ENCODE measurements at places on chromosomes 3 and 15. TPM values are rescaled to one million over a fixed set of nuclear protein-coding genes. Genes with fewer than 3 reads are reported as not detected.

C2CD4A gene
- polyA plus RNA-seq, result 0.04 TPM

ILDR1 gene
- polyA plus RNA-seq, result 0.56 TPM

TTC21A gene
- 18.6 TPM for polyA plus RNA-seq

SELENOS gene
- 41.1 TPM for polyA plus RNA-seq

NLGN1 gene
- 0.03 TPM for polyA plus RNA-seq

REC114 gene
- not detected for polyA plus RNA-seq

PPP1R14D gene
- polyA plus RNA-seq, result 0.30 TPM

ZNF385D gene
- 0.07 TPM for polyA plus RNA-seq

ARGFX gene
- polyA plus RNA-seq, result not detected

CCDC54 gene
- polyA plus RNA-seq, result not detected

ADGRG7 gene
- polyA plus RNA-seq, result not detected

MED12L gene
- polyA plus RNA-seq, result 0.02 TPM

LRRFIP2 gene
- 50.0 TPM for polyA plus RNA-seq

BSN gene
- 0.06 TPM for polyA plus RNA-seq

GOLGA8G gene
- not detected for polyA plus RNA-seq

CP gene
- polyA plus RNA-seq, result 25.2 TPM

CCR4 gene
- 0.76 TPM for polyA plus RNA-seq

SLC12A6 gene
- 5.2 TPM for polyA plus RNA-seq

CEP19 gene
- polyA plus RNA-seq, result 2.9 TPM

MINAR1 gene
- 0.22 TPM for polyA plus RNA-seq

GOLGA8S gene
- 0.13 TPM for polyA plus RNA-seq

TRIM59 gene
- 5.4 TPM for polyA plus RNA-seq

KLHL40 gene
- polyA plus RNA-seq, result 0.17 TPM

STAB1 gene
- 1,275 TPM for polyA plus RNA-seq

GOLGA8J gene
- polyA plus RNA-seq, result not detected

COLQ gene
- 3.2 TPM for polyA plus RNA-seq

PROS1 gene
- polyA plus RNA-seq, result 2.5 TPM

IL16 gene
- polyA plus RNA-seq, result 93.9 TPM

SLC22A13 gene
- 0.22 TPM for polyA plus RNA-seq

SLC22A14 gene
- 0.17 TPM for polyA plus RNA-seq

VWA5B2 gene
- polyA plus RNA-seq, result 0.08 TPM

HTR3E gene
- not detected for polyA plus RNA-seq

CASR gene
- polyA plus RNA-seq, result 0.13 TPM

PSTPIP1 gene
- polyA plus RNA-seq, result 31.1 TPM

BNC1 gene
- 0.02 TPM for polyA plus RNA-seq

ROPN1B gene
- polyA plus RNA-seq, result not detected

STRA6 gene
- polyA plus RNA-seq, result 0.68 TPM

DLEC1 gene
- 0.36 TPM for polyA plus RNA-seq

SSUH2 gene
- polyA plus RNA-seq, result 2.0 TPM

IL17RD gene
- 0.58 TPM for polyA plus RNA-seq

TRPM7 gene
- polyA plus RNA-seq, result 7.5 TPM

PLIN1 gene
- 0.61 TPM for polyA plus RNA-seq

UCN2 gene
- polyA plus RNA-seq, result 0.45 TPM

TAGLN3 gene
- not detected for polyA plus RNA-seq

SLC6A20 gene
- polyA plus RNA-seq, result 0.04 TPM

DOCK3 gene
- 0.37 TPM for polyA plus RNA-seq

ITGA11 gene
- polyA plus RNA-seq, result 0.27 TPM

NMNAT3 gene
- polyA plus RNA-seq, result 2.6 TPM

UBA7 gene
- 91.1 TPM for polyA plus RNA-seq

Measured in spleen (tissue), 13 donors.